ENCODE measurements at places on chromosomes 7 and 10.

- no peak for DNase-seq
Measured at GRCh38 chr10:128870830-128871597, 596.0 kb upstream of the MGMT start.

DNA sequence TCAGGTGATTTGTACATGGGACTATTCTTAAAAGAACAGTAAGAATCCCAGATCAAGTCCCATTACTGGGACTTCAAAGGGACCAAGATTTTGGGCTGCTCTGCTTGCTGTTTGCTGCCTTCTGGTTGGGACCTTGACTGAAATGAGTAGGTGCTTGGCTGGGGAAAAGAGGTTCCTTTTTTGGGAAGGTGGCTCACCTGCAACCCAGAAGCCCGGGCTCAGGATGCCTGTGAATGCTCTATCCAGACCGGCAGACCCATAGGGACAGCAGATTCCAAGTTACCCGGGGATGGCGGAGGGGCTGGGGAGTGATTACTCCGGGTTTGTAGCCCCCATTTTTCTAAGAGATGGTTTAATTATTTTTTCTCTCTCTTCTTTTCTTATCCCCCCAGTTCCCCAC, 104.0 kb downstream of the CPXM2 start:
- no peak for DNase-seq

GRCh38 chr7:144133307-144133706, 10.3 kb downstream of the OR2A14 start:
- DNase-seq: no peak

DNA sequence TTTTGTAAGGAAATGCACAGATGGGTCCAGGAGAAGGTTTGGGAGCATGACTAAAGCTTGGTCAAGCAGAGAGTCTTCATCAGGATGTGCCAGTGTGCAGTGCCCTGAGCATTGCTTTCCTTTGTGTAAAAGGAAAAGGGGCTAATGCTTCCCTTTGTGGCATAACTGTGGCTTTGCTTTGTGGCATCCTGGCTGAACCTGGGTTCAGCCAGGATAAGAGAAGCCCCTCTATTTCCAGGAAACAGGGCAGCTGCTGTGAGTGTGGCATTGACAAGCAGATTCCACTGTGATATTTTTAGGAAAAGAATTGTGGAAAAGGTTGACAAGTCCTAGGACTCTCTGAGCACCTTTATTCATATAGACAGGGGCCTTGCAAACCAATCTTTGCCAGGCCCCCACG, 193.4 kb upstream of the CXCL12 start:
- no peak for DNase-seq

- no peak for DNase-seq
Measured at GRCh38 chr10:71081912-71082311, 130.5 kb upstream of the UNC5B start.

GRCh38 chr7:34453150-34453549, 204.9 kb upstream of the NPSR1 start:
- no peak for DNase-seq

DNA sequence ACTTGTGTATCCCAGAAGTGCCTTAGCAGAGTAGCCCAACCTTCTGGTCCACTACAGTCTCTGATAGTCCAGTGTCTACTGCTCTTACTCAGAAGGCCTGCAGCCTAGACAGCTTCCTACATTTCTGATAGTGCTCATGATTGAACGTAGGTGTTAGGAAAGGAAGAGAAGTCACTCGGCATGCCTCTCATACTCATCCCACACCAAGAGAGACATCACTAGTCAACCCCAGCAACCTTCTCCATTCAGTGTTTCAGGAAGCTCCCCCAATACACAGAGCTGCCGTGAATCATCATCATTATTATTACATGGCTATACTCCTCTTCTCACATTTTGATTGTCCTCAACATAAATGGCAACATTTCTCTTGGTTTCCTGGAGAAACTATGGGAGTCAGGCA, 166.4 kb downstream of the COBL start:
- no peak for DNase-seq

- DNase-seq: no peak
Measured at GRCh38 chr7:103772171-103772773, 217.2 kb downstream of the RELN start.

DNA sequence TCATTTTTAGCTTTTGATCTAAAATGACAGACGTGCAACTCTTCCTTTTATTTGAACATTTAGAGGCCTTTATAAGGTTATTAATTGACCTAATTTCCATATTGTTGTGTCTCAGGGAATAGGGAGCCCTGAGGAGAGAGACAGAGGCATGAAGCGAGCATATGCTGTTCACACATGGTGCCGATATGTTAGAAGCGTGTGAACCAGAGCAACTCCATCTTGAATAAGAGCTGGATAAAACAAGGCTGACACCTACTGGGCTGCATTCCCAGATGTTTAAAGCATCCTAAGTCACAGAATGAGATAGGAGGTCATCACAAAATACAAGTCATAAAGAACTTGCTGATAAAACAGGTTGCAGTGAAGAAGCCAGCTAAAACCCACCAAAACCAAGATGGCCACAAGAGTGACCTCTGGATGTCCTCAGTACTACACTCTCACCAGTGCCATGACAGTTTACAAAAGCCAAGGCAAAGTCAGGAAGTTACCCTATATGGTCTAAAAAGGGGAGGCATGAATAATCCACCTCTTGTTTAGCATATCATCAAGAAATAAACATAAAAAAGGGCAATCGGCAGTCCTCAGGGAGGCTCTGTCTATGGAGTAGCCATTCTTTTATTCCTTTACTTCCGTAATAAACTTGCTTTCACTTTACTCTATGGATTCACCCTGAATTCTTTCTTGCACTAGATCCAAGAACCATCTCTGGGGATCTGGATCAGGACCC, 80.1 kb downstream of the SEC61G start:
- DNase-seq: no peak

- no peak for DNase-seq
Measured at GRCh38 chr7:46145412-46145811, 224.3 kb upstream of the IGFBP3 start.

DNA sequence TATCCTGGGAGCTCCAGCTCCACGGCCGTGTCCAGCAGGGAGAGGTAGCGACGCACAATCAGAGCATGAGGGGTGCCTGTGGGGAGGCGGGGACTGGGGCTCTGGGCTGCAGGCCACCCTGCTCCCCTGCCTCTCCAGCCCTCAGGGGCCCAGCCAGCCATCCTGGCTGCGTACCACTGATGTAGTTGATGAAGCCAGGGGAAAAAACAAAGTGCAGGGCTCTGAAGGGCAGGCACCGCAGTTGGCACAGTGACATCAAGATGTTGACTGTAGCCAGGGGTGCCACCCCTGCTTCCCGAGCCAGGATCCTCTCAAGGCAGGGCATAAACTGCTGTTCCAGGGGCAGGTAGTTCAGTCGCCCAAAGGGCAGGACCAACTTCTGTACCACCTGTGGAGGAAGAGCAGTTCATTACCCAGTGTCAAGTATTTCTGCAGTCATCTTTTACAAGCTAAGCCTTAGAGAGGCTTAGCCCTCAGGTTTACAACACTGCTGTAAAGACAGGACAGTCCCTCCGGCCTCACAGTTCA, 2.8 kb downstream of the FASTK start:
- DNase-seq: no peak

All from cortex of kidney (tissue), 1 donor.